Mesothelial cell of epicardium (in vitro differentiated cells): ENCODE measurements at places on chromosomes 6 and 20.

DNA sequence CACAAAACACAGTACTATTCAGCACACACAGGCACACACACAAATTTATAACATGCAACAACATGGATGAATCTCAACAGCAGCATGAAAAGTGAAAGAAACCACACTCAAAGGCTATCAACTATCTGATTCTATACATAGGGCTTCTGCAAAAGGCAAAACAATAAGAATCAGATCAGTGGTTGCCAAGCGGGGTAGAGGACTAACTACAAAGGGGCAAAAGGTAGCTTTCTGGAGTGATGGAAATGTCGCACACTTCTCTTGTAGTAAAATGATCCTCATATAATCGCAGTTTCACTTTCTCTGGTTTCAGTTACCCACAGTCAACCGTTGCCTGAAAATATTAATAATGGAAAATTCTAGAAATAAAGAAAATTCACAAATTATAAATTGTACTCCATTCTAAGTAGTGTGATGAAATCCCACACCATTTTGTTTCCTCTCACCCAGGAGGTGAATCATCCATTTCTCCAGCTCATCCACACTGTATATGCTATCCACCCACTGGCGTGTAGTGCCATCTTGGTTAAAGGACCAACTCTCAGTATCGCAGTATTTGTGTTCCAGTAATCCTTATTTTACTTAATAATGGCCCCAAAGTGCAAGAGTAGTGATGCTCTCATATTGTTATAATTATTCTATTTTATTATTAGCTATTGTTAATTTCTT, 12.8 kb upstream of the PLN start:
- no peak for DNase-seq

DNA sequence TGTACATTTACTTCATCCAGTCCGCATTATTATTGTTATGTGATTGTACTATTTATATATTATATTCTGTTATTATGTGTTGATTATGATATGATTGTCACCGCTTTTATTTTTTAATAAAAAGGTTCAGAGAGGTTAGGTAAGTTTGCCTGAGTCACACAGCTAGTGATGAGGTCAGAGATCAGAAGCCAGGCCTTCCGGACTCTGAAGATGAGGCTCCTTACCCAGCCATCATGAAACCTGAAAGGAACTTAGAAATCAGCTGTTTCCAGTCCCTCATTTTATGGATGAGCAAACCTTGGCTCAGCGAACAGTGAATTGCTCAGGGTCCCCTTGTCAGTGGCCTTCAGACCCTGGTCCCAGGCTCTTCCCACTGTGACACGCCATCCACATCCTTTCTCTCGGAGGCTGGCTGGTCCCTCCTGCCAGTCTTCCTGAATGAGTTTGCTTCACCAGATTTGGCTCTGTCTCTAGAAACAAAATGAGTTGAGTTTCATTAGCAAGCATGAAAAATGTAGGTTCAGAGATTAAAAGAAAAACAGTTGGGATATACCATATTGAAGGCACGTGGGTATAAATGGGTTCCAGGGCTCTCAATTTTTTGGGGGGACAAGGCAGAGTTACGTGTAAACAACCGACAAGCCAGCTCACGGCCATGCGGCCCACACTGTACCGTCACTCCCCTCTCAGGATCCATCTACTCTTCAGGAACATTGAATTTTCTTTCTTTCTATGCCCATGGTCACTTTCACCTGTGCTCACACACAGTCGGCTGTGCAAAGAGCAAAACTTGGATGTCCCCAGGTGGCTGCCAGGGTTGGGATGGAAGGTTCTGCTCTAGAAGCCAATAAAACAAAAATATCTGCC, 132.9 kb downstream of the ZDHHC14 start:
- DNase-seq: no peak

GRCh38 chr6:105476978-105477377, 74.1 kb upstream of the PREP start:
- no peak for DNase-seq

GRCh38 chr6:48068278-48069251, 42.4 kb downstream of the PTCHD4 start:
- peak; percentile 29 for DNase-seq

- DNase-seq: no peak
These were observed 16.2 kb upstream of the TREM1 start for GRCh38 chr6:41302638-41303037.

- DNase-seq: no peak
These were observed 38.6 kb downstream of the RIPOR2 start for GRCh38 chr6:24897186-24897585.

- no peak for DNase-seq
These were observed 18.8 kb downstream of the KCNK5 start for GRCh38 chr6:39210450-39210849.

DNA sequence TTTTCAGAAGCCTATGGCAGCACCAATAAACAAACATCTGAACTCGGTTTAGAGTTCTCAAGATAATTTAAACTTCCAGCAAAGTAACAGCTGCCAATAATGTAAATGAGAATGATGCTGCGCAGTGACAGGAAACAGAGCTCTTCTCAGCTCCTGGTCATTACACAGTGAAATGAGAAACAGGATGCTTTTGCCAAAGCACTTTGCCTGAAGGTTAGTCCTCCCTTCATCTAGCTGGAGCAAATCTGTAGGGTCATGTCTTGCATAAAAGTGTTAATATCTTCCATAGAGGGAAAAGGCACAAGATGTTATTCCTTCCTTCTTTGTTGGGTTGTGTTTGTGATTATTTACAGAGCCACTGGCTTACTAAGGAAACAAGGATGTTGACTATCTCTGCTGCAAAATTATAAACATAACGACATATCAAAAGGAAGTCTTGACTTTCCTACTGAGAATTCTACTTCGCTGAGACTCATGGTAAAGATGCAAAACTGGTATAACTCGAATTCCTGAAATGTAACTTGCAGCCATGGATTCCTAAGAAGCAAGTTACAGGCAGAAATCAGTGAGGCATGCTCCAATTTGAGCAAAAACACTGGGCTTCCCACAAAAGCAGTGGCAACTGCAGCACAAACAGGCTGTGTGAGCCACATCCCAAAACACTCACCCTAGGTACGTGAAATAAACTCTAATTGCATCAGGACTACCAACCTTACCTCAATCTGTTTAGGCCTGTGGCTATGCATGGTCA, 102.5 kb upstream of the BEND6 start:
- no peak for DNase-seq

GRCh38 chr6:16721977-16722376, 39.3 kb downstream of the ATXN1 start:
- DNase-seq: no peak

DNA sequence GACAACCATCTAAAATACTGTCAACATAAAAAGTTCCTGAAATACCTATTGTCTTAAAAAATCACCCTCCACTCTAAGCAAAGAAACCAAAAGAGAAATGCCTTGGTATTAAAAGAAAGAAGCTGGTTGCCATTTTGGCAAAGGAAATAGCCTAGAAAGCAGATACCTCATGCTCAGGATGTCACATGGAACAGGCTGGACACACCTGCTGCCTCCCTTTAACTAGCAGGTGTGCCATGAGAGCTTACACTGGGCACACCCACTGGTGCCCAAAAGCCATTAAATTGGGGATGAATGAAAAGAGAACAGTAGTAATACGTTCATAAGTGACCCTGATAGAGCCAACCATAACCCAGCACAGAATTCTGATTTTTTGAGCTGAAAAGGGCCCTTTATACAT, 1.5 kb downstream of the SLC23A2 start:
- no peak for DNase-seq
